ENCODE measurements at places on chromosomes 7 and 10. TPM values are rescaled to one million over a fixed set of nuclear protein-coding genes. Genes with fewer than 3 reads are reported as not detected.
A peak's percentile ranks its signal among the peaks of the same experiment; 100 is the strongest.

The LIPN gene
- total RNA-seq, result not detected

The HOXA9 gene
- total RNA-seq, result 2.4 TPM

DNA sequence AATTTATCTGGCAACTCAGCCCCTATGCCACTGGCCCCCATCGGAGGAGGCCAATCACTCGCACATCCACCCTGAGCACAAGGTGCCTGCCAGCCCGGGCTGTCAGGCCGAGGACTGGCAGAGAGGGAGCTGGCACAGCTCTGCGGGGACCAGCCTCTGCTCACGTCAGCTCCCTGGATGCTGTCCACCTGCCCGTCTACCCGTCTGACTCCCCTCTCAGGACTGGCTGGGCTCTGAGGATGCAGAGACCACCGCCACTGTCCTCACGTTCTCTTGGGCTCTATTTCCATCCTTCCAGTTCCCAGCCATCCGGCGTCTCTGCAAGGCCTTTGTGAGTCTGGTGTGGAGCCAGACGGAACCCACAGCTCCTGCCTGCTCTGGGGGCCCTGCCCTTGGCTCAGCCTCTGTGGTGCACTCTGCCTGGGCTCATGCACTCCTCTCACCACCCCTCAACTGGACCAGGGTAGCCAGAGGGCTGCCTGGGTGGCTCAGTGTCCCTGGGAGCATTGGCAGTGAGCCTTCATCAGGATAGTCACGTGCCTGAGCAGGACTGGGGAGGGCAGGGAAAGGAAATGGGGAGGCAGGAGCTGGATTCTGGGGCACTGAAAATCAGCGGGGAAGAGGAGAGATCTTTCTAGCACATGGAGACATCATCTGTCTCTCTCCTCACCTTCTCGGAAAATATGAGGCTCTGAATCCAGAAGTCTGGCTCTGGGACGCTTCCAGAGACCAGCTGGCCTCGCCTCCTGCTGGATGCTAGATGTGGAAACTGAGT, 38.0 kb upstream of the PCBD1 start:
- DNase-seq, result no peak

DNA sequence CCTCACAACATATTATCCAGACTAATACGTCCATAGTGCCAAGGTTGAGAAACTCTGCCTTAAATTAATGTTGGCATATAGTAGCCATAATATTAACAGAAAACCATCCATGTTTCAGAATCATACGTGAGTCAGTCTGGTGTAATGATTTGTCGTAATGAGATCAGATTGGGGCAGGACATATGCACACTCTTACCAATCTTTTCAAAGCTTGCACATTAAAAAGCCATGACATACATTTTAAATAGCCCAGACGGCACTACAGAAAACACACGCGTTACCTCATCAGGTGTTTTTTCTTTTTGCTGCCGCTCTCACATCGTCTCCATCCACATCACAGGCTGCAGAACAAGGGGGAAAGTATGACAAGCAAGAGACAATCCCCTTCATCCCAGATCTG, 211.6 kb downstream of the NEBL start:
- DNase-seq, result no peak

GRCh38 chr7:112272921-112273561, 66.5 kb downstream of the ZNF277 start:
- peak; percentile 61 for DNase-seq

GRCh38 chr10:110081911-110082310, 74.1 kb downstream of the ADD3 start:
- no peak for DNase-seq

GRCh38 chr7:47513741-47514241, 68.1 kb downstream of the TNS3 start:
- DNase-seq, result no peak

- no peak for DNase-seq
Measured at GRCh38 chr10:101709359-101710058, 14.5 kb upstream of the FBXW4 start.

- no peak for DNase-seq
Measured at GRCh38 chr10:31368724-31369123, 49.7 kb downstream of the ZEB1 start.

GRCh38 chr7:5677538-5678294, 103.7 kb downstream of the RNF216 start:
- DNase-seq, result no peak

GRCh38 chr7:94642838-94643653, 12.9 kb downstream of the SGCE start:
- no peak for DNase-seq

GRCh38 chr10:91875156-91875555, 34.1 kb downstream of the FGFBP3 start:
- DNase-seq, result no peak

- no peak for DNase-seq
Measured at GRCh38 chr7:124366118-124366517, 333.3 kb upstream of the TMEM229A start.

Measured in natural killer cell treated with Interleukin-12 subunit alpha and Interleukin-12 subunit beta and Interleukin-15 and Interleukin-18, amount 100 ng/mL, for 72 hours (primary cell).